Dermis blood vessel endothelial cell (primary cell): ENCODE measurements at places on chromosomes 1 and 21. TPM values are rescaled to one million over a fixed set of nuclear protein-coding genes. Genes with fewer than 3 reads are reported as not detected.
A peak's percentile ranks its signal among the peaks of the same experiment; 100 is the strongest.

DNA sequence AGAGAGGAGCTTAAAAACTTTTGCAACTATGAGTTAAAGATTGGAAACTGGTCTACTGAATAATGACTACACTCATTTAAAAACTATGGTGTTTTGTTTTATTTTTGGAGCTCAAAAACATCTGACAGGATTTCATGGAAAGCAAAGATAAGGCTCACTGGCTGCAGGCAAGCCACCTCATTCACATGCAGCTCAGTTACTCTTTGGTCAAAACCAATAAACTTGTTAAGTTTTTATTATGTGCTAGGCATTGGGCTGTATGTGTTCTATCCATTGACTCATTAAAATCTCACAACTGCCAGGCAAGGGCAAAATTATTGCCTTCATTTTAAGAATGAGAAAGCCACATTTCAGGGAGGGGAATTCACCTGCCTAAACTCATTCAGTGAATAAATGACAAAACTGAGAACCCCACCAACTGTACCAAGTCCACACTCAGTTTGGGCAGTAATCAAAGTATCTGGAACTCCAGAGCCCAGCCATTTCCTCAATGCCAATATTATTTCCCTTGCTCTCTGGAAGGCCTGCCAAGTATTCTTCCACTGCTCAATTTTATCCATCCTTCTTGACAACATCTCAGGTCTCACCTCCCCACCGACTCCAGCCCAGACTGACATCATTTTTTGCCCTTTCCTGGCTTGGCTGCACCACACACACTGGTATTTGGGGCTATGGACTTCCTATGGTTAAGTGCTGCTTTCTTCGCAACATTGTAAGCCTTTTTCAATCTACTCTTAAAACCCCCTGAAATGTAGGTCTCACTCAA is 401.1 kb upstream of the NFIA start:
- DNase-seq = no peak

- no peak for DNase-seq
Observed at GRCh38 chr1:211492511-211493132, 660 bp upstream of the RD3 start.

DNA sequence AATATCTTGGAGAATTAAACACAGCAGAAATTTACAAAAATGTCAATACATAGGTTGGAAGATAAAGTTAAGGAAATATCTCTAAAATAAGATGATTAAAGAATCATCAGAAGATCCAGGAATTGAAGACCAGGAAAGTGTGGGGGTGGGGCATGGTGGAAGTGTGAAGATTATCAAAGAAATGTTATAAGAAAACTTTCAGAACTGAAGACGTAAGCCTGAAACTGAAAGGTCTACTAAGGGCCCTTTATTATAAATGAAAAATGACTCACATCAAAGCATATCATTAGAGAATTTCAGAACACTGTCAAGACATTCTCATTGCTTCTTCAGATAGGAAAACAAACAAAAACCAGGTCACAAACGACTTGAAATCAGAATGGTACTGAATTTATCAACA is 92.4 kb upstream of the DPT start:
- DNase-seq = no peak

DNA sequence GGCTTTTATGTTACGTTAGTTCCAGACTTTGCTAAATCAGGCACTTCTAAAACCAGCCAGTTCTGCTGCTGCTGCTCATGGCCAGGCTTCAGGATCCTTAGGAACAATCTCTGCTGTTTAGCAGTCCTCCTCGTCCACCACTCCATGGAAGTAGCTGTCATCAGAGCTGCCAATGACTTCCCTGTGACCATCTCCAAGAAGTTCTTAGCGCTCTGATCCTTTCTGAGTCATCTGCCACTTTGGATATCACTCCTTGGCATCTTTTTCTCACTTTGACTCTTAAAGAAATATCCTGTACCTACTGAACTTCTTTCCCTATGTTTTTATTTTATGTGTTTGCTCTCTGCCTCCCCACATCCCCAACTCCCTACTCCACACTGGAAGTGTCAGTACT is 14.7 kb upstream of the IRF2BP2 start:
- DNase-seq = no peak

DNA sequence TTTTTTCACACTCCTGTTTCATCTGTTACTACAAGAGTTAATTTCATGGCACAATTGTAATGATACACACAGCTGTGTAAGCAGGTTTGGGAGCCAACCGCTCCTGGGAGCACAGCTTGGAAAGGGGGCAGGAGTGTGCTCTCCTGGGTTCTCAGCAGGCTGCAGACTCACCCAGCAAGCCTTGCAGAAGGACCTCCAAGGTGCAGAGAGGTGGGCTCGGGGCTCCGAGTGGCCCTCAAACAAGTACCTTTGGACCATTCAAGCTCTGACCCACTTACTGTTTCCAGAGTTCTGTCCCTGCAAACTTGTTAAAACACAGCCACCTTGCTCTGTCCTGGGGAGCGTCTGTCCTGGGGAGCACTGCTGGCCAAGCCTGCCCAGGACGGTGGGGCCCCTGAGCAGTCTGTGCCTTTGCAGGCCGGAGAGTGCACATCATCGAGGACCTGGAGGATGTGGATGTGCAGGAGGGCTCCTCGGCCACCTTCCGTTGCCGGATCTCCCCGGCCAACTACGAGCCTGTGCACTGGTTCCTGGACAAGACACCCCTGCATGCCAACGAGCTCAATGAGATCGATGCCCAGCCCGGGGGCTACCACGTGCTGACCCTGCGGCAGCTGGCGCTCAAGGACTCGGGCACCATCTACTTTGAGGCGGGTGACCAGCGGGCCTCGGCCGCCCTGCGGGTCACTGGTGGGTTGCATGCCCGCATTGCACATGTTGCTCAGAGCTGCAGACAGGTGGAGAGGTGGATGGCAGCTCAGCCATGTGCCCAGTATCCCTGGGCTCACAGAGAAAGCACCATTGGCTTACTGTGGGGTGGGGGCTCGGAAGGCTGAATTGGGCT is 78.0 kb downstream of the OBSCN start:
- DNase-seq = no peak

DNA sequence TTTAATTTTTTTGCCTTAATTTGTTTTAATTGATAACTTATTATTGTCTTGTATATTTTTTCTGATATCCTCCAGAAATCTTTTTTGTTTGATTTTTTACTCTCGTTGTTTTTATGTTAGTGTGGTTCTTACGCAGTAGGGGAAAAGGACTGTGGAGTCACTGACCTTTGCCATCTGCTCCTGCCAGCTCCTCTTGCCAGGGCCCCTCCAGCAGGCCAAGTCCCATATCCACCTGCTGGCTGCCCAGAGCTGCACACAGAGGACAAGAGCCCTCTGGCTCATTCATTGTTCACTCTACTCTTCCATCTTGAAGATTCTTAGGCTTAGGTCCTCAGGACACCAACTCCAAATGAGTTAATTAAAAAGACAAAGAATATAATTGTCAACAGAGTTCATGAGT is 316.4 kb upstream of the DUSP10 start:
- no peak for DNase-seq

DNA sequence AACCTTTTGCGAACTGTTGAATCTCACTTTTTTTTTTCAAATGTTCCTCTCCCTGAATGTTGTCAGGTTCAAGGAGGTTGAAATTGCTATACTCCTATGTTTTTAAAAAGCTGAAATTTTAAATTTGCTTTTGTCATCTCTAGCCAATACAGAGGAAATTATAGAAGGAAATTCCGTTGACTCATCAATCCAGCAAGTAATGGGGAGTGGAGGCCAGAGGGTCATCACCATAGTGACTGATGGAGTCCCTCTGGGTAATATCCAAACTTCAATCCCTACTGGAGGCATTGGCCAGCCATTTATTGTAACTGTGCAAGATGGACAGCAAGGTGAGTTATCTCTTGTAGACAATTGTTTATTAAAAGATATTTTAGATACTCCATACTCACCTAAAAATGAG is 36.3 kb downstream of the GABPB2 start:
- peak; percentile 84 for DNase-seq

Gene DTL
- total RNA-seq = 12.6 and 20.2 TPM in 2 replicates

DNA sequence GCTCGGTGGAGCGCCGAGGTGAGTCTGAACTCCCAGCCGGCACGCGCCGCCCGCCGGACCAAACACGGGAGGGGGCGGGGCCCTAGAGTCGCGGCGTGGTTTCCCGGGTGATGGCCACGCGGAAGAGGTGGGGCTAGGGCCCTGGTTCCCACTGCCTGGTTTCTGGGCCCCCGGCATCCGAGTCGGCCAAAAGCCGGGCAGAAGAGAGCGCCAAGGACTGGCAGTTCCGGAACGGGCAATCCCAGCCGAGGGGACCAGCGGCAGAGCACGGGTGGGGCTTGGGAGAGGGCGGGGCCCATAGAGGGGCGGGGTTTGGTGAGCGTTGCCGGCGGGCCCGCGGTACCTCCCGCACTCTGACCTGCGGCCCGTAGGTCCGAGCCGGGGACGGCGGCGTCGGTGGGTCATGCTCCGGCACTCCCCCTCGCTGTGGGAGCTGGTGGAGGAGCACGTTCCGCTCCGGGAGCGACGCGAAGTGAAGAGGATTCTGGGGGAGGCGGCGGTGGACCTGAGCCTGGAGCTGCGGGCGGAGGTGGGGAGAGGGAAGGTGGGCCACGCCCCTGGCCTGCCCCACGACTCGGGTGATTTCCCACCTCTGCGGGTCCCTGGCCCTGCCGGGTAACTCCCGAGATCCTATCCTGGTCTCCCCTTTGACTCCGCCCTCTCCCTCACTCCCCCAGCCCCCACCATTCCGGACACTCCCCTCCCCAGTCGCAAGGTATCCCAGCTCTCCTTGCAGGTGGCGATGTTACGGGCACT is at the start of gene CCDC24:
Gene CCDC24 (plus strand): TSS at position 124 of the 756 bp plus-strand sequence. CDS start 280 bp downstream, at position 404.
- DNase-seq = peak; percentile 61

GRCh38 chr1:234849832-234850231 is 239.9 kb upstream of the IRF2BP2 start:
- DNase-seq = peak; percentile 43

DNA sequence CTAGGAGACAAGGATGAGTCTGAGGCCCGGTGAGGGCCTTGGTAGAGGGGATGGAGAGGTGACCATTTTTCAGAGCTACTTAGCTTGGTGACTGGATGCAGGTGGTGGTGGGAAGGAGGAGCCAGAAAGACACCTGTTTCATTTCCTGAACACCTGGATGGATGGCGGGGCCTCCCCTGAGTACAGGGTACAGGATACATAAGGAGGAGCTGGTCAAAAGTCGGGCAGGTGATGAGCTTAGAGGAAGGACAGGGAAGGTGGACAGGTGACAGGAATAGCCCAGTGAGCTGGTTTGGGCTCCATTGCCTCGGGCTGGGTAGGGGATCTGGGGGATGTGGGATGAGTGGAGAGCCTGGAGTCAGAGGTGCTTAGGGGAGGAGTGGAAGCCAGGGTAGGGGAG is 6.3 kb downstream of the FAAH start:
- no peak for DNase-seq

DNA sequence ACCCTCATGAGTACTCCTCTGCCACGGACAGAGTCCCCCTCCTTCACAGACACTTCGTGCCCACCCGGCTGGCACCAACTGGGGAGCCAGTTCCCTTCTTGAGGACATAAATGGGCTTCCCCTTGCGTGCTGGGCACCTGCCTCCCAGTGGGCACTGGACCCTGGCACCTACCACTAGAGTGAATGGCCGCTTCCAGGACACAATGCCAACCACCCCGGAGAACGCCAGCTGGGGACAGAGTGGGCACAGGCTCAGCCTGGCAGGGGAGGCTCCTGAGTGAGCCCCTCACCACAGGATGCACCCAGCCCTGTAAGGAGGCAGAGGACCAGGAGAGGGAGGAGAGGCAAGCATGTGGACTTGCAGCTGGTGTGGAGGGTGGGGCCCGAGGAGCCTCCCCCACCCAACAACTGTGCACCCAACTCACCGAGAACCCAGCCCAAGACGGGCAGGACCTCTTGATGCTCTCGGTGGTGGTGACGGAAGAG is 1.0 kb downstream of the ENTREP3 start:
- DNase-seq = no peak

GRCh38 chr1:162131400-162132321 is 62.2 kb downstream of the NOS1AP start:
- no peak for DNase-seq

GRCh38 chr1:66090859-66091457 is 298.3 kb downstream of the PDE4B start:
- peak; percentile 1 for DNase-seq
